CD4-positive, alpha-beta T cell treated with Interleukin-17A for 1 hour (primary cell): ENCODE measurements at places on chromosomes 1 and 21.

- DNase-seq = no peak
Measured at GRCh38 chr1:53331446-53332185, 3.7 kb upstream of the LRP8 start.

GRCh38 chr1:154191990-154192461 lies at the start of gene TPM3:
Gene TPM3 (minus strand): TSS chr1:154192100. CDS start chr1:154192018, 82 bp downstream.
- DNase-seq = no peak

DNA sequence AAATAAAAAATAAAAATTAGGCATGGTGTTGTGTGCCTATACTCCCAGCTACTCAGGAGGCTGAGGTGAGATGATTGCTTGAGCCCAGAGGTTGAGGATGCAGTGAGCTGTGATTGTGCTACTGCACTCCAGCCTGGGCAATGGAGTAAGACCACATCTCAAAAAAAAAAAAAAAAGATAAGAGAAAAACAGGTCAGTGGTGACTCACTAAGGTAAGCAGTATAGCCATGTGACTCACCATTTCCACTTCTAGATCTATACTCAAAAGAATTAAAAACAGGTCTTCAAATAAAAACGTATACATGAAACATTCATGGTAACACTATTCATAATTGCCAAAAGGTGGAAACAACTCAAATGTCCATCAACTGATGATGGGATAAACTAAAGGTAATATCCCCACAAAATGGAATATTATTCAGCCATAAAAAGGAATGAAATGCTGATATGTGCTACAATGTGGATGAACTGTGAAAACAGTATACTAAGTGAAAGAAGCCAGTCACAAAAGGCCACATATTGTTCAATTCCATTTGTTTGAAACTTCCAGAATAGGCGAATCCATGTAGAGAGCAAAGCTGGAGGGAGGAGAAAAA lies 75.1 kb downstream of the ZNF281 start:
- no peak for DNase-seq

DNA sequence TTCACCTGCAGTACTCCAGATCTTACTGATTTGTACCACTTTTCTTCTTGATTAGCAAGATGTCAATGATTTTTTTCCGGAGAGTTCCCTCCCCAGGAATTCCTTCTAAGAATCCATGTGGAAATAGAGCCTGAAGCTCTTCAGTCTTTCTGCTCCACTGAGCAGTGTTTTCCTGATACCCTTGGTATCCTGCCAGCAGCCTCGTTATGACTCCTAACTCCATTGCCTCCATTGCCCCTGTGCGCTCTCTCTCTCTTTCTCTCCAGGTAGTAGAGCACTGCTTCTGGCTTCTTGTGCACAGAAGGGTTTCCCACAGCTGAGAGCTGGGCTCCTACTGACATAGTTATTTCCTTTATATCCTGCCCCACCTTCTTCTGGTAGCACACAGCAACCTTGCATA lies 12.2 kb downstream of the UBE2U start:
- DNase-seq = no peak

GRCh38 chr1:51615780-51616291 lies 1.1 kb upstream of the OSBPL9 start:
- DNase-seq = no peak

DNA sequence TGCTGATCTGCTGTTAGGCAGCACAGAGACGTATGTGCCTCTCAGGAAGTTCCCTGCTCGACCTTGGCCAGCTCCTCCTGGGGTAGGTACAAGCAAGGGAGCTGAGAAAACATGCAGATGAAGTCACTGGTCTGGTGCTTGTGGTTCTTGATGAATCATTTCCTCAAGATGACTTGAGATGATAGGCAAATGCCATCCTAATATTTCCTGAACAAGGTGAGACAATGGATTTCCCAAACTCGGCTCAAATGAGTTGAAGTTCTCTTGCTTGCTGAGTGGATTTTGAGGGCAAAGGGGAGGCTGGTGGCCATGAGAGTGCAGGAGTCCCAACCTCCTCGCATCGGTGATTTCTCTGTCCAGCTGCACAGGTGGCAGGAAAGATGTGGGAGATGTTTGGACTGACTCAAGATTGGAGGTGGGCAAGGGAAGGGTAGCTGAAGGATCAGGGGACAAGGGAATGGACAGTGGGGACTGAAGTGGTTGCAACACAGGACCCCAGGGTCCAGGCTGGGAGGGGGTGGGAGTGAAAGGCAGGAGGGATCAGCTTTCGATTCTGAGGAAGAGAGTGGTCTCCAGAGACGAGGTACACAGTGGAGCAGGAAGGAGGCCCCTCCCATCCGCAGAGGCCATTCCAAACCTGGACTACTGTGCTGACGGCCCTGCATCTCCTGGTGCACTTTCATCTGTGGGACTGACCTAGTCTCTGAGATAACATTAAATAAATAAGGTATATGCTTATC lies 63.9 kb downstream of the CAPN2 start:
- DNase-seq = peak; percentile 30

DNA sequence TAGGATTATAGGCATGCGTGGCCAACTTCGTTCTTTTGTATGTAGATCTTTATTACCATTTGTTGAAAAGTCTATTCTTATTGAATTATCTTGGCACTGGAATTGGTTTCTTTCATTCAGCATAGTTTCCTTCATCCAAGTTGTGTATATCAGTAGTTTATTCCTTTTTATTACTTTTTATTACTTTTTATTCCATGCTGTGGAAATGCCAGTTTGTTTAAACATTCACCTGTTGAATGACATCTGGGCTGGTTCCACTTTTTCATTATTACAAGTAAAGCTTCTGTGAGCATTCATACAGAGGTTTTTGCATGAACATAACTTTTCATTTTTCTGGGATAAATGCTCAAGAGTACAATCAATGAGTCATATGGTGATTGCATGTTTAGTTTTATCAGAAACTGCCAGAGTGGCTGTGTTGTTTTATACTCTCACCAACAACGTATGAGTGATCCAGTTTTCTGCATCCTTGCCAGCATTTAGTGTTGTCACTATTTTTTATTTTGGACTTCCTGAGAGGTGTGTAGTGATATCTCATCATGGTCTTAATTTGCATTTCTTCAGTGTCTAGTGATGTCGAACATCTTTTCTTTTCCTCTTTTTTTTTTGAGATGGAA lies 28.6 kb downstream of the PTPRU start:
- no peak for DNase-seq

DNA sequence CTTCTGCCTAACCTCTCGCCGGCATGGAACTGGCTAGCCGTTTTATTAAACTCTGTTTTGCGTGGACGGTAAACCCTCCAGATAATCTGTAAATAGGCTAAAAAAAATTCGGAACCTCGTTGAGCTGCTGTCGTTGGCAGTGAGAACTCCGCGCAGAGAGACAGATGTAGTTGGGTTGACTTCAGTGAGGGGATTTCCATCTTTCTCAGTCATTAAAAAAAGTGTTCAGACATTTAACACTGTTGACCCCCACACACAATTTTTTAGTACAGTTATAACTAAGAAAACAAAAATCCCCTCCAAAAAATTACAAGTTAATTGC lies 464 bp downstream of the PARK7 start:
- peak; percentile 75 for DNase-seq

DNA sequence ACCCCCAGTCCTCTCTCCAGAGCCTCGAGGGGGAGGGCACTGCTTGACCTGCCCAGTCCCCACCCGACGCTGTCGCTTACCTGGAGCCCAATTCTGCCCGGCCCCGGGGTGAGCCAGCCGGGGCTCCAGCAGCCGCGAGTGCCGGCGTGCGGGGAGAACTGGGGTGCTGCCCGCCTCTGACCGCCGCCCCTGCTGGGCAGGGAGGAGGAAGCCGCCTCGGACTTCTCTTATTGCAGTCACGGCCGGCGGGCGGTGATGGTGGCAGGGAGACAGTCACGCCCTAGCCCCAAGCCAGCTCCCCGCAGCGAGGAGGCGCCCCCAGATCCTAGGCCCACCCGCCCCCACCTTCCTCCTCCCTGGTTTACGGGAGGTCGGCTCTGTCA lies at the start of gene FGR:
Gene FGR (minus strand): TSS at position 201 of the 383 bp plus-strand sequence. CDS start 11,269 bp downstream, outside the sequence.
- DNase-seq = no peak

DNA sequence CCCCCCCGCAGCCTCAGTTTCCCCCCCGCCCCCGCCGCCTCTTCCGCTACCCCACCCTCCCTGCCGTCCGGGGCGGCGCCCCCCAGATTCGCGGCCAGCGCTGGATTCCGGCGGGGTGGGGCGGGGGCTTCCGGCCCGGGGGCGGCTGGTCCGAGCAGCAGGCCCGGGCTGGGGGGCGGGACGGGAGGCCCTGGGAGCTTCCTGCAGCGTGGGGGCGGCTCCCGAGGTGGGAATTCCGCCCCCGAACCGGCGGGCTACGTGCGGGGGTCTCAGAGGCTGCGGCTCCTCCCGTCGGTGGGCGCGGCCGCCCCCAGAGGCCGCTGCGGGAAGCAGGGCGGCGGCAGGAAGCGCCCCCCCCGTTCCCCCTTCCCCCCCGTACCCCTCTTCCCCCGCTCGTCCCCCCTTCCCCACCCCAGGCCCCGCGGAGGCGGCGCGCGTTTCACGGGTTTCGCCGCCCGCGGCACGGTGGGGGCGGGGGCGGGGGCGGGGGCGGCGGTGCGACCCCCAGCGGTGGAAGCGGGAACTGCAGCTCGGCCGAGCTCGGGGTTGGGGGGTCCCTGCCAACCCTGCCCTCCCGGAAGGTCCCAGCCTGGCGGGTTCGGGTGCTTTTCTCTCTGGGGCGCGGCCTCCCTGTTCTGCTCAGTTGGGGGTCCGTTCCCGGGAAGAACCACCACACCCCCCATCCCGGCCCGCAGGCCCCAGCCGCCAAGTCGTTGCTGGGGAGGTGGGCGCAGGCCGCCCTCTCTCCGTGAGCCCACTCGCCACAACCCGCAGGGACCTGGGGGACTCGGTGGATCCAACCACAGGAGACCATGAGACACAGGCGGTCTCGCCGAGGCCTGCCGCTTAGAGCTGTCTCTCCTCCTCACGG lies 76.3 kb downstream of the MORN1 start:
- DNase-seq = peak; percentile 73

DNA sequence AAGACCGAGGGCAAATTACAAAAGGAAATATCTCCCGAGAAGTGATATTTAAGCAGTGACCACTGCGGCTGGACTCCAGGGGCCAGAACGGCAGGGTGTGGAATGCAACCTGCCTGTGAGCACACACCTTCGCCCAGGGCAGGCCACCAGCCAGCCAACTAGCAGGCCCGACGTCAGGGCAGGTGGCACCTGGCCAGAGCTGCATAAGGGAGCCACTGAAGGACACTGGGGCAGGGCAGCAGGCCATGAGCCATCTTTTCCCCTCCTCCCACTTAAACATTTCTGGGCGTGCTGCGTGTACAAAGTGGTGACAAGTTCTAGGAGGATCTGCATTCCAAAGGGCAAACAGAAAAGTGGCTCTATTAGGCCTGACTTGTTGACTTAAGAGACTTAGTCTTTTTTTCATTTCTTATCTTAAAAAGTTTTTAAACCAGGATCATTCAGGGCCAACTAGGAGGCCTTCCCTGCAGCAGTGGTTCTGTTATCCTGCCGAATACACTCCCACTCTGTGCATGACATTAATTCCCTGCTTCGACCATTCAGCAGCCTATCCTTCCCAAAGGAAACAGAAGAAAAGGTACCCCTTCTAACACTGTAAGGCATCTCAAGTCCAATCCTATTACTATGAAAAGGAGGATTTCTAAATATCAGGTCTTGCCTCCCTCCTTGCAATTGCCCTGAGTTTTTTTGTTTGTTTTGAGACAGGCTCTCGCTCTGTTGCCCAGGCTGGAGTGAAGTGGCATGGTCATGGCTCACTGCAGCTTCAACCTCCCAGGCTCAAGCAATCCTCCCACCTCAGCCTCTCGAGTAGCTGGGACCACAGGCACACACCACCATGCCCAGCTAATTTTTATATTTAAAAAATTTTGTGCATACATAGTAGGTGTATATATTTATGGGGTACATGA lies 96.3 kb downstream of the BCAR3 start:
- no peak for DNase-seq

GRCh38 chr1:89206373-89206772 lies 7.6 kb upstream of the GBP4 start:
- DNase-seq = no peak

DNA sequence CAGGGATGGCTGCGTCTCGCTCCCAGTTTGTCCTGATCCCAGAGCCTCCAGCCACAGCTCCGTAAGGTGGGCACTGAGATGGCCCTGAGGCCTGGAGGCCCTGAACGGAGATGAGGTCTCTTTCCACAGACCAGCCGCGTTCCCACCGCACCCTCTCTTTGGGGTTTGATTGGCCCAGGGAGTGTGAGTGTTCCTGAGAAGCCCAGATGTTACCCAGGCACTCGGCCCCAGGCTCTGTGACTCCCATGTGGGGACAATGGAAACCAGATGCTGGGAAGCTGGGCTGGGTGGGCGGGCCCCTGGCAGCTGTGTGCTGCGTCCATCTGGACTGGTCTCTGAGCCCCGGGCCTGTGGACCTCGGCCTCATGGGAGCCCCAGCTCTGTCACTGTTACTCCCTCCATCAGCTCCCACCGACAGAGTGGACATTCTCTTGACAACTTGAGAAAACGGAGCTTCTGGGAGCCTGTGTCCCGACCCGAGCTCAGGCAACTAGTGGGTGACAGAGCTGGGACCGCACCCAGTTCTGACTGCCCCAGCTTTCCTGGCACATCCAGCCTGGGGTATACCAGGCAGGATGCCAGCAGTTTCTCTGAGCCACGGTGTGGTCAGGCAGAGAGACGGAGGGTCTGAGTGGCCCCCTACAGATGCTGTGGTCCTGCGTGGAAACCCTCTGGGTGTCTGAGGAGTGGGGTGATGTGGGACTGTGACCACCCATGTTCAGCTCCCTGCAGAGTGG lies 9.8 kb upstream of the COL6A1 start:
- DNase-seq = no peak

- no peak for DNase-seq
Measured at GRCh38 chr1:90704817-90705216, 12.3 kb downstream of the BARHL2 start.

DNA sequence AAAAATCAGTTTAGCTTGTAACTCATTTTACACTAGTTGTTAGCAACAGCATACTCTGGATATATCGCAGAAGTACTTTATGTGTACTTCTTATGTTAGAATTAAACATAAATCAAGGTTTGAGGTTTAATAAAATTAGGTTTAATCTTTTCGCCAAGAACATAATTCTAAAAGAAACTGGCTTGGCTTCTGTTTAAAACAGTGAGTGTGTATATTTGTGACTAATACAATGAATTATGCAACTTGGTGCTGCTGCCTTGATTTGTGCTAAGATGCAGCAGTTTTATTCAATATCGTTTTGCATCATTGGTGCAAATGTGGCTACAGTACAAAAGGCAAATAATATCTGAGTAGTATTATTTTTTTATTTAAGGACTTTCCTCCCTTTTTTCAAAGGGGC lies 44.8 kb downstream of the USP25 start:
- DNase-seq = no peak

DNA sequence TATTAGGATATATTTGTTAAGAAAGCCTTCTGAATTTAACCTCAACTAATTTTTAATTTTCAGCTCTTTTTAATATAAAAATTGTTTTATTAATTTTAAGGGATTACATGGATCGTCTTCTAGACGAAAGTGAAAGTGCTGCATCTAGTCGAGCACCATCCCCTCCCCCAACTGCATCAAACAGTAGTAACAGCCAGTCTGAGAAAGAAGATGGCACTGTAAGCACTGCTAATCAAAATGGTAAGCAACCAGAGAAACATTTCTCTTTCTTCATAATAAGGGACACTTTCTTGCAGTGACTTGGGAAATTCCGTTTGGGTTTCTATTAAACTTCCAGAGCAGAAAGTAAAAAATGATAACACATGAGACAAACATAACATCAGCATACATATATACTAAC lies 56.9 kb downstream of the MIER1 start:
- peak; percentile 78 for DNase-seq

GRCh38 chr21:37546949-37547614 lies 180.5 kb downstream of the DYRK1A start:
- DNase-seq = no peak
